ENCODE measurements at places on chromosomes 2 and 18.

- DNase-seq, result no peak
Measured at GRCh38 chr18:11502368-11502767, 107.0 kb upstream of the SLC35G4 start.

DNA sequence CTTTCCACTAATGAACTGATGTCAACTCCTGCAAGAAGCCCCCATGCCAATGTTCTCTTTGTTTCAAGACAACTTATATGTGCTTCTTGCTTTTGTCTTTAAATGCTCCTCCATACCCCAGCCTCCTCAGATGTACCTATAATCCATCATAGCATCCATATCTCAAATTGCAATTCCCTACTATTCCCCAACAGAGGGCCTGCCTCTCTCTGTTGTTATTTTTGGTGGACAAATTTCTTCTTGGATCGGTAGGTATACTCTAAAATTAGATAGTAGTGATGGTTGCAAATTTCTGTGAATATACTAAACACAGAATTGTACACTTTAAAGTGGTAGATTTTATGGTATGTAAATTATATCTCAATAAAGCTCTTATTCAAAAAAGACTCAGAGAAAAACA is 820.1 kb downstream of the METTL4 start:
- no peak for DNase-seq

DNA sequence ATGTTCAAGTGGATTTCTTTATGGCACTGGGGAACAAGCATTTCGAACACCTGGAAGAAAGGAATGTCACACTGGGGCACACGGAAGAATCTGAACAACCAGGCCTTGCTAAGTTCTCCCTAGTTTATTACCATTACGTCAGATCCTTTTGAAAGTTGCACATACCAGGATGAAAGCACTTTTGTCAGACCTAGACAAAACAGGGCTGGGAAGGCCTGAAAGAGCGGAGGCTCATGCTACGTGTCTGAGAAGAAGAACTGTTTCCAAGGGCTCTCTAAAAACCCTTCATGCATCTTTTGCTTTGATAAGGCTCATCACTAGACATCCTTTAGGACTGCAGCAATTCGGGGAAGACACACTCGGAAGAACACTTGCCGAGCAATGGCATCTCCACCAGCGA is 15.4 kb upstream of the SLC25A52 start:
- DNase-seq, result no peak

- no peak for DNase-seq
Measured at GRCh38 chr2:190425221-190425866, 17.2 kb downstream of the MFSD6 start.

- DNase-seq, result no peak
Measured at GRCh38 chr2:175855236-175855635, 146.8 kb downstream of the LNPK start.

GRCh38 chr18:2994020-2994589 is 18.8 kb downstream of the LPIN2 start:
- DNase-seq, result no peak

- no peak for DNase-seq
Measured at GRCh38 chr2:198102856-198103255, 298.5 kb downstream of the PLCL1 start.

- DNase-seq, result no peak
Measured at GRCh38 chr2:67895227-67895941, 167.4 kb downstream of the C1D start.

GRCh38 chr2:166458674-166459073 is 35.4 kb downstream of the SCN7A start:
- DNase-seq, result no peak

Data from posterior cingulate gyrus (tissue), 11 donors.